ENCODE measurements at places on chromosomes 3 and 15. TPM values are rescaled to one million over a fixed set of nuclear protein-coding genes. Genes with fewer than 3 reads are reported as not detected.

DNA sequence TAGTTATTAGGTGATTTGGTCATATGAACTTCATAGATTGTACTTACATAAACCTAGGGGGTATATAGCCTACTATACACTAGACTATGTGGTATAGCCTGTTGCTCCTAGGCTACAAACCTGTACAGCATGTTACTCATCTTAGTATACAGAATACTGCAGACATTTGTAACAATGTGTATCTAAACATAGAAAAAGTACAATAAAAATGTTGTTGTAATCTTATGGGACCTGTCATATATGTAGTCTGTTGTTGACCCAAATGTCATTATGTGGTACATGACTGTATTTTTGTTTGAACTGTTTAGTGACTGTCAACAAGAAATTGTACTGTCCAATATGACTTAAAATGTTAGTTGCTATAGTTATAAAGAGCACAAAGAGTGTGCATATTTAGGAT is 69.8 kb downstream of the TCF12 start:
- H3K36me3 ChIP-seq, result no peaks in the 10 kb centered on the region
- H3K27me3 ChIP-seq, result no peaks in the 10 kb centered on the region
- no peak overlapping the region for H3K27ac ChIP-seq
- DNase-seq, result no peak

DNA sequence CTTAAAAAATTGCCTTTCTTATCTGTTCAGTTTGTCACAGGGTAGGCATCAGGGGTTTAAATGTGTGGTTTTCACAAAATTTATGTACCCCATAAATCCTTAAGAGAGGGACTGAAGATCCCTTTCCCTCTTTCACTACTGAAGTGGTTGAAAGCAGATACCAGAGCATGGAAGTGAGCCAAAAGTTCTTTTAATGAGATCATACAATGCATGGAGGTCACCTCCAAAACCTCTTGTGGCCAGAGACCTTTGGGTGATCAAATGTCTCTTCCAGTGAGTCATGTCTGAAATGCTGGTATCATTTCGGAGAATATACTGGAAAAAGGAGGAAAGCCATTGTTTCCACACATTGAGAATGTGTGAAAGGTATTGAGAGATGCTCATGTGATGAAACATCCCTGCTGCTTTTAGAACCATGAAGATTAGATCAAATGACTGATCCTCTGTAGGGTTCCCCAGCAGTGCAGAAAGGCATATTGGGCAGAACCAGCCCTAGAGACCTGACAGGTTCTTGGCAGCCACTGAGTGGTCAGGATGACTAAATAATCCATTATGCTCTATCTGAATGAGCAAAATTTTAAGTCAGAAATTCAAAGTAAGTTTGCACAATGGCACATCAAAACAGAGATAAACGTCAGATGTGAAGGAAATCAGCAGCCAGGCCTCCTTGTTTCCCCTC is 165.8 kb upstream of the SLC2A2 start:
- no peaks in the 10 kb centered on the region for H3K36me3 ChIP-seq
- H3K27me3 ChIP-seq, result no peaks in the 10 kb centered on the region
- no peak for DNase-seq
- no peak overlapping the region for H3K27ac ChIP-seq
- H3K4me1 ChIP-seq, result no peaks in the 10 kb centered on the region

- no peak overlapping the region for H3K4me3 ChIP-seq
- no peak overlapping the region for H3K27ac ChIP-seq
- no peak for DNase-seq
- H3K27me3 ChIP-seq, result no peaks in the 10 kb centered on the region
- no peaks in the 10 kb centered on the region for H3K36me3 ChIP-seq
- H3K4me1 ChIP-seq, result no peaks in the 10 kb centered on the region
These were observed 2.3 kb upstream of the OR5K3 start for GRCh38 chr3:98388147-98388546.

GRCh38 chr3:10437272-10437994 is 68.0 kb downstream of the ATP2B2 start:
- H3K4me3 ChIP-seq, result no peak overlapping the region
- no peak overlapping the region for H3K27ac ChIP-seq
- no peaks in the 10 kb centered on the region for H3K4me1 ChIP-seq
- H3K27me3 ChIP-seq, result no peaks in the 10 kb centered on the region
- H3K36me3 ChIP-seq, result no peaks in the 10 kb centered on the region

DNA sequence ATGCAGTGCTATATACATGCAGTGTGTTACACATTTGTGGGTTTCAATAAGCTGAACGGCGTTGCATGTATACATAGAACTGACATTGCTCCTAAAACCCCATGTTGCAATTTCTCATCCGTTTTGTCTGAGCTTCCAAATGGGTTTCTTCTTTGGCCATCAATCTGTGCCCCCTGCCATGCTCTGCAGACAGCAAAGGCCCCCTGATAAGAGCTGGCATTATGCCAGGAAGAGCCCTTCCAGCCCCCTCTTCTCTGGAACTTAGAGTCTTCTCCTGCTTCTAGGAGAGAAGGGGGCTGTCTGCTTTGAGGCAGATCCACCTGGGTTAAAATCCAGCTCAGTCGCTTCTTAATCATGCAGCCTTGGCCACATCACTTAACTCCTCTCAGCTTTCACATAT is 254.0 kb downstream of the SLCO3A1 start:
- no peaks in the 10 kb centered on the region for H3K27me3 ChIP-seq
- no peak overlapping the region for H3K4me3 ChIP-seq
- DNase-seq, result no peak
- H3K27ac ChIP-seq, result no peak overlapping the region
- H3K36me3 ChIP-seq, result no peaks in the 10 kb centered on the region

- H3K36me3 ChIP-seq, result no peaks in the 10 kb centered on the region
- no peak for DNase-seq
- H3K27me3 ChIP-seq, result no peaks in the 10 kb centered on the region
- H3K4me3 ChIP-seq, result no peak overlapping the region
These were observed 89.1 kb downstream of the CRYGS start for GRCh38 chr3:186454881-186455703.

- H3K4me1 ChIP-seq, result no peaks in the 10 kb centered on the region
- H3K27me3 ChIP-seq, result no peaks in the 10 kb centered on the region
- H3K27ac ChIP-seq, result no peak overlapping the region
- no peaks in the 10 kb centered on the region for H3K36me3 ChIP-seq
- no peak overlapping the region for H3K4me3 ChIP-seq
These were observed 655.2 kb downstream of the DIPK2A start for GRCh38 chr3:144626835-144627234.

GRCh38 chr3:43221076-43221475 is 65.3 kb upstream of the SNRK start:
- H3K27ac ChIP-seq, result no peak overlapping the region
- DNase-seq, result no peak
- H3K36me3 ChIP-seq, result no peaks in the 10 kb centered on the region
- H3K4me1 ChIP-seq, result no peaks in the 10 kb centered on the region

DNA sequence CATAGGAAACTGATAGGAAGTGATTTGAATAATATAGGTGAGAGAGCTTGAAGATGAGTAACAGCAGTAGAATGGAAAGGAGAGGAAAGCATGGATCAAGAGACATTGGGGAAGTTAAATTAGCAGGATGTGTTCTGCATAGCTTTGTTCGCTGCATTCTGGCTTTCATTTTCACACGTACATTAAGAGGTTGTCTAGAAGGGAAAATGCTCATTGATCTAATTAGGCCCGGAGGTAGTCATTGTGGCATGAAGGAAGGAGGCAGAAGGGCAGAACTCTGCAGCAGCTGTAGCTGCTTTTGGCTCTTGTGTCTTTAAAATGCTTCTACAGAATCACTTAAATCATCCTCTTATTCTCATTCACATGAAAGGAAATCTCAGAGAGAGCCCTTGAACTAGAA is 40.3 kb downstream of the KCNAB1 start:
- DNase-seq, result no peak
- H3K27ac ChIP-seq, result no peak overlapping the region
- H3K4me1 ChIP-seq, result no peaks in the 10 kb centered on the region
- no peaks in the 10 kb centered on the region for H3K36me3 ChIP-seq

MKRN3 gene
- total RNA-seq, result 0.29 TPM

CFAP100 gene
- total RNA-seq, result not detected

DPPA4 gene
- not detected for total RNA-seq

WDR93 gene
- not detected for total RNA-seq

GOLGA8R gene
- 5.3 TPM for total RNA-seq
